Activated CD4-positive, alpha-beta T cell treated with anti-CD3 and anti-CD28 coated beads, Interleukin-2, Interleukin-4, amounts not matched to agents 100 ng/mL and 50 ng/mL, durations not matched to agents 16 hours and 8 hours (primary cell): ENCODE measurements at places on chromosomes 2 and 18.

- peak; percentile 46 for DNase-seq
These were observed 10.1 kb downstream of the RPL31 start for GRCh38 chr2:101012054-101012705.

GRCh38 chr2:128867311-128867710 lies 548.6 kb upstream of the HS6ST1 start:
- DNase-seq: no peak

DNA sequence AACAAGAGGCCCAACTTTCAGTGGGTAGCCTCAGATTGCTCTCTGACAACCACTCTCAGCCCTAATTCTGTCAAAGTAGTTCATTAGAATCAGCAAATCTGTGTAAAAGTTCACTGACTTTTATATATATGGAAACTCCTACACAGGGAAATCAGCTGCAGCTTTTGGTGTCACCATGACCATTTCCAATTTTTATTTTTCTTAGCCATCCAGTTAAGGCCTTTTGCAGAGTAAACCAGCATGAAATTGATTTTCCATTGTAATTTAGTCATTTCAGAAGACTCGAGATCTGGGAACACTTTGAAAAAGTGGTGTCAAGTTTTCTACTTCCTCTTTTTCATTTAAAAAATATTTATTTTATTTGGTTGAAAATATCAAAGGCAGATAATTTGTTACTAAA lies 263.2 kb downstream of the TMEM182 start:
- no peak for DNase-seq

DNA sequence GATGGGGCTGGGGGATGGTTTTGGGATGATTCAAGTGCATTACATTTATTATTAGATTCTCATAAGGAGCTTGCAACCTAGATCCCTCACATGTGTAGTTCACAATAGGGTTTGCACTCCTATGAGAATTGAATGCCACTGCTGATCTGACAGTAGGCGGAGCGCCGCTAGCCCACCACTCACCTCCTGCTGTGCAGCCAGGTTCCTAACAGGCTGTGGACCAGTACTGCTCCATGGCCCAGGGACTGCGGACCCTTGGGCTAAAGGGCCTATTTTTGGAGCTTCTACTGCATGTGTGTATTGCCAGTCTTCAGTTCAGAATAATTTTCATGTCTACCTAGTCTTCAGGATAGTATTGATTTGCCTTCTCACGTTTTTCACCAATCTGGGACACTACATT lies 165.3 kb upstream of the TWIST2 start:
- no peak for DNase-seq

GRCh38 chr2:19815746-19816145 lies 86.0 kb downstream of the TTC32 start:
- no peak for DNase-seq
